ENCODE measurements at places on chromosomes 2 and 18.

GRCh38 chr2:96427917-96428316, 77.2 kb downstream of the NEURL3 start:
- DNase-seq = no peak

GRCh38 chr18:23982155-23983079, 32.1 kb upstream of the TTC39C start:
- DNase-seq = peak; percentile 40

- no peak for DNase-seq
Observed at GRCh38 chr2:131535526-131535925, 7.8 kb downstream of the CCDC74A start.

- no peak for DNase-seq
Observed at GRCh38 chr2:145088756-145089155, 568.8 kb upstream of the ZEB2 start.

GRCh38 chr2:45836740-45837139, 185.3 kb downstream of the PRKCE start:
- no peak for DNase-seq

GRCh38 chr2:7860693-7861092, 821.2 kb upstream of the ID2 start:
- DNase-seq = no peak

DNA sequence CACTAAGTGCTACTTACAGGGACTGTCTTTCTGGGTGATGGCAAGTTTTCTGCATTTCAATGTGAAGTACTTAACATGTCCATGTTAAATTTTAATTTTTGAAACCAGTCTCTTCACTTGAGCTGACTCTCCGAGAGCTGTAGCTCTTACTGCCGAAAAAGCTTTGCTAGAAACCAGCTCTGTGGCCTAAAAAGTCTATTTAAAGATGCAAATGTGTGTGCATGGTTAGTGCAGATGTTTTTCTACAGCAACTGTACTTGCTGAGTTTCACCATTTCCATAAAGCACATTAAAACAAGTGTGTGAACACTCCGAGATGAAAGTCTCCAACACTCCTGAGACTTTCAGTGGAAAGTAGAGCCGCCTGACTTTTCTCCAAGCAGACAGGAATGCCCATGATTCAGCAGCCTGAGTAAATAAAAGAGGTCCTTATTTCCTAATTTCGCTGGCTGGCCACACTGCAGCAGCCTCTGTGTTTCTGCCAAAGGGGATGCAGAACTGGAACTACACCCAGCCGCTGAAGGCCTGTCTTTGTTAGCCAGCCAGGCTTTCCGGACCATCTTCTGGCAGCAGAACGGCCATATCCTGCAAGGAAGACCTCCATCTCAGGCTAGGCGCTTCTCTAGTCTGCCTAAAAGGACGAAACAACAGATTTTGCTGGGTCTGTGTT, 121.2 kb downstream of the ZNF521 start:
- DNase-seq = peak; percentile 94

DNA sequence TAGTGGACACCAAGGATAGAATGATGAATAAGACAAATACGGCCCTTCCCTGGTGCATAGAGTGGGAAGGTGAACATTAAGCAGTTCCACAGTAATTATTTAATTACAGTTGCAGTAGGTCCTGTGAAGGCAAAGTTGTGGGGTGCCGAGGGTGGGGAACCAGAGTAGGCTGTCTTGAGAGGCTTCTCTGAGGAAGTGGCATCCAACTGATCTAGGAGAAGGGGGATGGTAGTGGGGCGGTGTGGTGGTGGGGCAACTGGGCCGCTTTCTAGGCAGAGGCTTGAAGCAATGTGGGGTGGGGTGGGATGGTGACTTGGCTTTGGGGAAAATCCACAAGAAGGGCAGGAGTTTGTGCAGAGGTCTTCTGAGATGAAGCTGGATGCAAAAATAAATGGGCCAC, 11.7 kb downstream of the ACSL3 start:
- DNase-seq = no peak

- DNase-seq = peak; percentile 10
Observed at GRCh38 chr2:176613323-176613987, 344.2 kb downstream of the MTX2 start.

DNA sequence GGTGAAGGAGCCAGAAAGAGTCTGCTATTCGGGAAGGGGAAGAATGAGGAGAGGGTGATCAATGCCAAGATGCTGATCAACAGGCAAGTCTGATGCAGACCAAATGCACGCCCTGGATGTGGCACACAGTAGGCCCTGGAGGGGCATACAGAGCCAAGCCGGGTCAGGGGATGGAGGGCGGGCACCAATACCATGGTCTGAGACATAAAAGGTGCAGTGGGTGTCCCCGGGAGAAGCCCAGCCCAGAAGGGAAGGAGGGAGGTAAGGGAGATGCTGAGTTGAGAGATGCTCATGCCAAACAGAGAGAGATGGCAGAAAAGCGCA, 66.6 kb upstream of the ID2 start:
- DNase-seq = no peak

DNA sequence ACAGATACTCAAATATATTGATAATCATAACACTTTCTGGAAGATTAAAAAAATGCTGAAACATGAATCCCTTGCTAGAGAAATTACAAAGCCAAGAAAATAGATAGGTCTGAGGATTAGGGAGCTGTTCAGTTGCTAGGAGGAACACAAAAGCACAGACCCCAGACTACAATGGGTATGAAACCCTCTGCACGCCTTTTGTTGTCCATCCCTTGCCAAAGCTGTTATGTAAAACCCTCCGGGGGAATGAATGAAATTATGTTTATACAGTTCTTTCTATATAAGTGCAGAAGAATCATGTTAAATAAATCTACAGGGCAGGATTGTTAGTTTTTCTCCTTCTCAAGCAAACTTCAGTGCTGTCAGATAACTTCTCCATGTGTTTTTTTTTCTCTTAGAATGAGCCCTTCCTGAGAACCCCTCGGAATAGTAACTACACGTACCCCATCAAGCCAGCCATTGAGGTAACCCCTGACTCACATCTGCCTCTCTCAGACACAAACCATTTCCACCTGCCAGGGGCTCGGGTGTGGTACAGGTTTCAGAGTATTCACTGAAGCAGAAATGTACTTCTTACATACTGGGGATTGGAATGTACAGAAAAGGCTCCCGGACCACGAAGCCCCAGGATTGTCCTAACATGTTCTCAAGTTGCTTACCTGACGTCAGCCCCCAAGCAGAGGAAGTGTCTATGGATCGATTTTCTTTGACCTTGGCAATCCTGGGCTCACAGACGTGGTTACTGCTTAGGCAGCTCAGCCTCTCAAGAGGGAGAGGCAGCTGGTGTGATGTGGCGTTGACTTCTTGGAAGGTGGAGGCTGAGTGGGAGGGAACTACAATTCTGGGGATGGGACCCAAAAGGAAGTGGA, 118.0 kb downstream of the PLB1 start:
- no peak for DNase-seq

- no peak for DNase-seq
Observed at GRCh38 chr18:404061-404636, 96.4 kb downstream of the COLEC12 start.

DNA sequence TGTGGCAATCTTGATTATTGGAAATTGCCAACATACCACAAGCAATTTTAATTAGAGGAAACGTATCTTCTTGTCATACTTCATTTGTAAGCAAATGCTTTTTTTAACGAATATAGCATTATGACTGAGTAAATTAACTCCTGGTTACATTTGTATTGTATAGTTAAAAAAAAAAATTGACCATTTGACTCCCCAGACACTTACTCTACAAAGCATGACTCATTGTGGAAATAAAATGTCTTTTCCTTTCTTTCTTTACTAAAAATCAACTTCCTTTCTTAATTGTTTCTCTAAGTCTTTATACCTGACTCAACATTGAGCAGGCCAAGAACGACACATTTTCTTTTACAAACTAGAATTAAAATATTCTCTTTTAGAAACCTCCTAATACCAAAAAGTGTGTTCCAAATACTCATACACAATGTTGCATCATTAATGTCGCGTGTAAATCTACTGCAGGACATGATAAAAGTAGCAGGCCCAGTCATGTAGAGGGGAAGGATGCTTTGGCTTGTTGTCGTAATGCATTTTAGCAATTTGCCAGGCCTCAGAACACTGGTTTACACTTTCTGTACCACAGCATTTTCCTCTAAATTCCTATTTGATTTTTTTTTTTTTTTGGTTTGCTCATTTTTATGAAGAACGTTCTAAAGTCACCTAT, 349.6 kb upstream of the KCNH7 start:
- no peak for DNase-seq

- DNase-seq = no peak
Observed at GRCh38 chr2:69145204-69145603, 132.2 kb downstream of the ANTXR1 start.

DNA sequence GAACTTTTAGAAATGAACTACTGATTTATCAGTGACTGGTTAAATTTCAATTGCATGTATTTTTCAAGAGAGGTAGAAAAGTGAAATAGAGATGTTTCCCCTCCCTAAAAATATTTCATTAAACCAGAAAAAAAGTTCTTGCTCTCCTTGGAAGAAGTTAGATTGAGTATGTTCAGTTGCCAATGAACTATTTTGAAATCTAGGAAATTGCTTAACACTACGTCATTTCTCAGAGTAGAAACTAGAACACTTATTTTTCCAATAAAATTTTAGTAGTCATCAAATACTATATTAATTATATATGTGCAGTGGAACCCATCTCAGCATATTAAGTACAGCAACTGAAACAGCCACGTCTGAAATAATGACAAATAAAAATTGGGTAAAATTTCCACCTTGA, 51.8 kb upstream of the STAT1 start:
- no peak for DNase-seq

DNA sequence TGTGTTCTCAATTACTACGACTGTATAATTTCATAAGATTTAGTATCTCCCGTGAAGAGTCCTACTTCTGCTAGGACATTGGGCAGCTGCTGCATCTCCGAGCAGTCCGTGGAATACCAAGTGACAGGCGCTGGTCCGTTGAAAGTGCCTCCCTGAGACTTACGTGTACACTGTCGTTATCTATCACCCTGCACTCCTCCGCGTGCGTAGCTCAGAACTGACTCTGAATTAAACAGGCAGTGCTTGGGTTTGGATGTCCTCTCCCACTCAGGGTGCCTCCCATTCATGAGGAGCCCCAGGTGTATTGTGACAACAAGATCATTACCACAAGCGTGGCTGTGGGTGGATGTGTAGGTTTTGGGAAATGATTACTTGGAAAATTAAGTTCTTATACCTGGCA, 148.4 kb downstream of the SH3RF3 start:
- no peak for DNase-seq

DNA sequence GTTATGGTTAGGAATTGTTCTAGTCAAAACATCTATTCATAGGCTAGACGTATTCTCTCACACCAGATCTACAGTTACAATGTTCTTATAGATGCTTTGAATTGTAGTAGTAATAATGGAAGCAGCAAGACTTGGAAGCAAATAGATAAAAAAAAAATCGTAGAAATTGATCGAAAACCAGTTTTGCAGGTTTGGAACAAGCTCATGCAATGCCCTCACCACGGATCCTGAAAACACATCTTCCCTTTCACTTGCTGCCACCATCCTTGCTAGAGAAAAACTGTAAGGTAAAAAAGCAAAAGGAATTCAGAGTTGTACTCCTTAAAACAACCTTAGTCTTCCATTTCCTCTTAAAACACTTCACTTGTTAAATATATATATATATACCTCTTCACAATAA, 4.4 kb downstream of the SULT1C4 start:
- no peak for DNase-seq

- peak; percentile 59 for DNase-seq
Observed at GRCh38 chr18:50619861-50620275, 60.0 kb downstream of the MAPK4 start.

- no peak for DNase-seq
Observed at GRCh38 chr2:239081046-239081445, 233.2 kb downstream of the TWIST2 start.

GRCh38 chr18:34795070-34795732, 85.1 kb downstream of the DTNA start:
- no peak for DNase-seq

GRCh38 chr2:44112096-44112495, 56.6 kb upstream of the PPM1B start:
- no peak for DNase-seq

- DNase-seq = no peak
Observed at GRCh38 chr2:137523931-137524330, 440.3 kb upstream of the HNMT start.

DNA sequence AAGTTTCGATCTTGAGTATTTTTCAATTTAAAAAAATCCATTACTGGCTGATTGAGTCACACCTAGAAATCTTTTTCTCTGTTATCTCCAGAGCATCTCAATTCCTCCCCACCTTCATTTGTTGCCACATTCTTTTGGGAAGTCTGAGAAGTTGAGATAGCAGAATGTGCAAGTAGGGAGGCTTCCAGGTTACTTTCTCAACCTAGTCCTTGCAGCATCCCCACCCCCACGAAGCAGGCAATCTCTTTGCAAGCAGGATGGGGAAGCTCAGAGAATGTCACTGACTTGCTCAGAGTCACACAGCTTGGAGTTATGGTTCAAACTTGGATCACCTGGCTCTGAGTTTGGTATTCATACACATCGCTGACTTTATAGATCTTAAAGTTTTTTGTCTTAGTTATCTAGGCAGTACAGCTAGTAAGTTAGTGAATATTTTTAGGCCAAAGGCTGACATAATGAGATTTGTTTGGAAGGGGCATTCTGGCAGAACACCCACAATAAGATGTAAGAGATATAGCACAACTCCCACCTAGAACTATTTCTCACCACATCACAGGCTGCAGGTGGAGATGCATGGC, 25.9 kb upstream of the LCLAT1 start:
- DNase-seq = no peak

- peak; percentile 24 for DNase-seq
Observed at GRCh38 chr2:98134172-98135005, 47.4 kb downstream of the VWA3B start.
